A549 treated with CORT108297 at 1 μM for 4 hours (cell line): ENCODE measurements at places on chromosomes 4 and X. TPM values are rescaled to one million over a fixed set of nuclear protein-coding genes. Genes with fewer than 3 reads are reported as not detected.

The UGT2B11 gene
- total RNA-seq: 0.05 to 0.16 TPM (median 0.07 TPM) in 5 replicates

The F9 gene
- not detected in 5 replicates for total RNA-seq

The ATP2B3 gene
- 0.05 to 0.25 TPM (median 0.17 TPM) in 5 replicates for total RNA-seq

The MAGEA8 gene
- total RNA-seq: not detected in 5 replicates

The JCHAIN gene
- 0.12 to 0.46 TPM (median 0.15 TPM) in 3 of 5 replicates, not detected in the others for total RNA-seq

The CLOCK gene
- 4.2 to 6.2 TPM (median 4.9 TPM) in 5 replicates for total RNA-seq

The ATP8A1 gene
- total RNA-seq: 0.02 to 0.22 TPM (median 0.03 TPM) in 5 replicates

The SPACA5 gene
- not detected in 5 replicates for total RNA-seq

The MAGEB1 gene
- total RNA-seq: not detected in 5 replicates

The RHOXF2 gene
- total RNA-seq: not detected in 5 replicates

The PPAT gene
- 17.1 to 21.9 TPM (median 19.5 TPM) in 5 replicates for total RNA-seq

The DUSP9 gene
- total RNA-seq: 1.2 to 1.8 TPM (median 1.4 TPM) in 5 replicates

The ATP1B4 gene
- not detected in 5 replicates for total RNA-seq

The ANAPC4 gene
- 11.1 to 13.7 TPM (median 12.7 TPM) in 5 replicates for total RNA-seq

The KIAA1210 gene
- not detected in 5 replicates for total RNA-seq

The GJB1 gene
- total RNA-seq: 0.11 TPM in 1 of 5 replicates, not detected in the others

The CCSER1 gene
- not detected in 5 replicates for total RNA-seq

The PSAPL1 gene
- total RNA-seq: 0.06 to 0.18 TPM (median 0.12 TPM) in 5 replicates

The TMEM187 gene
- 5.4 to 6.7 TPM (median 5.6 TPM) in 5 replicates for total RNA-seq

The SPANXN2 gene
- total RNA-seq: not detected in 5 replicates
